ENCODE measurements at places on chromosomes 3 and 15.

- no peak for DNase-seq
Measured at GRCh38 chr15:57696146-57696545, 10.4 kb upstream of the POLR2M start.

GRCh38 chr3:159892801-159893200 is 95.8 kb upstream of the IL12A start:
- no peak for DNase-seq

- DNase-seq: no peak
Measured at GRCh38 chr15:40923551-40923950, 5.6 kb upstream of the DLL4 start.

DNA sequence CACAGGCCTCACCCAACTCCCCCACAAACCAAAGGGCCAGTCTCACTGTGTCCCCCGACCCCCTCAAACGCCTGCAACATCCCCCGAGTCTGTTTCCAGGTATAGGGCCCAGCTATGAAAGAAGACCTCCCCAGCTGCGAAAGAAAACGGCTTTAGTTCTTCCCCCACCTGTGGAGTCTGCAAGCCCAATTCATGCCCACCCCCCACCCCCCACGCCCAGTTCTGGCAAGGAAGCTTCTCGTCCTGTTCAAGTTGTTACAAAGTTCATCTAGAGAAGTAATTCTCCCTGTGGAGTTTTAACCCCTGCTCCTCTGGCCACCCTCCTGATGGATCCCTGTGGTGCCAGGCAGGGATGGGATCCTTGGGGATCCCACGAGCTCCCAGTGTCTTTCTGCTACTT is 54.4 kb downstream of the CCDC66 start:
- DNase-seq: no peak

GRCh38 chr15:44536302-44536961 is 515 bp upstream of the EIF3J start:
- peak; percentile 83 for DNase-seq

- DNase-seq: no peak
Measured at GRCh38 chr3:14484741-14485140, 55.4 kb downstream of the GRIP2 start.

- DNase-seq: no peak
Measured at GRCh38 chr3:158977497-158977896, 175.6 kb downstream of the MFSD1 start.

GRCh38 chr3:82654708-82655107 is 893.3 kb upstream of the GBE1 start:
- DNase-seq: no peak

DNA sequence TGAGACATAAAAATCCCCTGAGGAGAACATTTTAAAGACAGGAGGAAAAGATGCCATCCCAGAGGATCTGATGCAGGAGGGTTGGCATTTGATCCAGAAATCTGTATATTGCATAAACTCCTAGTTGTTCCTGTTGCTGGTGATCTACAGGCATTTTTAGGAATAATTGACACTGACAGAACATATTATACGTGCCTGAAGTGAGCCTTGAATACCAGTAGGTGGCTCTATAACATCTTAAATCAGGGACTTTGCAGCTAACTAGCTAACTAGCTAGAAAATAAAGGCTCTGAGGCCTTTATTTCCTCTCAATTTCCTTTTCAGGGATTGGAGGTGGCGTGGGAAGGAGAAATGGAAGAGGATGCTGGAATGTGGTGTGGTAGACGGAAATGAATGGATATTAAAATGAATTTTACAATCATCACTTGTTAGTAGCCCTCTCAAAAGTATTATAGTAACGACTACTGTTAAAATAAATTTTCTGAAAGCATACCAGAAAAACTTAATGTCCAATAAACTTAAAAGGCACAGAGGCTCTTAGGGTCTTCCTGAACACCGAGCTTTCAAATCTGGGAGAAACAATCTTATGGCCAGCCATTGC is 73.8 kb upstream of the ZBED2 start:
- peak; percentile 75 for DNase-seq

GRCh38 chr3:173983343-173983742 is 585.8 kb downstream of the NLGN1 start:
- peak; percentile 71 for DNase-seq

DNA sequence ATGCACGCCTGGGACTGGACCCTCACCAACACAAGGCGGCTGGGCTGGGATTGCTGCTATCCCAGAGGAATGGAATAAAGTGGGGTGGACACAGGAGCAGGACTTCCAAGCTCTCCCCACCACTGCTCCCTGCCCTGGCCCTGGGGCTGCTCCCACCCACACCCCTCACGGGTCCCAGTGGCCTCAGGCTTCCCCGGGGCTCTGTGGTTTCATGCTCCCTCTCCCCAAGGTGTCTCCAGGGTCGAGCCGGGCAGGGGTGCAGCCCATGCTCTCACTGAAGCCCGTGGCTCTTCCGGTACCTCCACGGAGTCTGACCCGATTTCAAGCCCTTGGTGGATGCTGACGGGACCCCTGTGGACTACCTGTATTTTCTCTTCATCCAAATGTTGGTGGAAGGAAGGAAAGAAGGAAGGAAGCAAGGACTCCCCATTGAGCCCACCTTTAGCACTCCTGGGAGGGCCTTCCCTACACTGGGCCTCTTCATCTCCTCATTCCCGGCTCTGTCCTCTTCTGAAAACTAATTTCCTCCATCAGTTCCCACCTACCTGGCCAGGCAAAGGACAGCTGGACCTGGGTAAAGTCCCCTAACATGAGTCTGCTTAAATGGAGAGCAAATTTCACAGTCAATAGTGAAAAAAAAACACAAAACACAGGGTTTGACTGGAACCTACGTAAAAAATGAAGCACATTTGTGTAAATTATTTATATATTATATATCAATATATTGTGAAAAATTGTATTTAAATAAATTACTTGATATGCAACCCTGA is 44.0 kb upstream of the PCSK6 start:
- no peak for DNase-seq

DNA sequence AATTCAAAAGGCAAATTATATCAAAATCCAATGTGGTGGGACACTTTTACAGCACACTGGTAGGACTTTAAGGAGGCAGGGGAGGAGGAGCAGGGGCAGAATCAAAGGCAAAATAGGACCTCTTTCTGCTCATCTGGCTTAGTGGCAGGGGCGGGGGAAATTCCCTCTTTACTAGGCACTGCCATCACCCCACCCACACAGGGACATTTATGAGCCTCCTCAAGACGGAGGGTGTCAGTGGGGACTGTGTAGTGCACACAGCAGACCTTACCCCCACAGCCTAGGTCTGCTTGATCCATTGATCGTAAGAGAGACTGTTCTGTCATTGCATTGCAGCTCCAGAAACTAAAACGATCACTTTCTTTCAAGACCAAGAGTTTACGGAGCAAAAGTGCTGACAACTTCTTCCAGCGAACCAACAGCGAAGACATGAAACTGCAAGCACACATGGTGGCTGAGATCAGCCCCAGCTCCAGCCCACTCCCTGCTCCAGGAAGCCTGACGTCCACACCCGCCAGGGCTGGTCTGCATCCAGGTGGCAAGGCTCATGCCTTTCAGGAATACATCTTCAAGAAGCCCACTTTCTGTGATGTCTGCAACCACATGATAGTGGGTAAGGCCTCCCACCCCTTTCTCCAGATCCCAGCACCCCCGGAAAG is 62.9 kb downstream of the STAC start:
- DNase-seq: no peak

GRCh38 chr3:66693461-66694031 is 192.7 kb upstream of the LRIG1 start:
- no peak for DNase-seq

- DNase-seq: no peak
Measured at GRCh38 chr3:123584284-123584987, 417 bp downstream of the HACD2 start.

GRCh38 chr3:55661571-55661970 is 174.5 kb upstream of the WNT5A start:
- no peak for DNase-seq

- DNase-seq: no peak
Measured at GRCh38 chr3:164352991-164353390, 725.3 kb downstream of the SI start.

DNA sequence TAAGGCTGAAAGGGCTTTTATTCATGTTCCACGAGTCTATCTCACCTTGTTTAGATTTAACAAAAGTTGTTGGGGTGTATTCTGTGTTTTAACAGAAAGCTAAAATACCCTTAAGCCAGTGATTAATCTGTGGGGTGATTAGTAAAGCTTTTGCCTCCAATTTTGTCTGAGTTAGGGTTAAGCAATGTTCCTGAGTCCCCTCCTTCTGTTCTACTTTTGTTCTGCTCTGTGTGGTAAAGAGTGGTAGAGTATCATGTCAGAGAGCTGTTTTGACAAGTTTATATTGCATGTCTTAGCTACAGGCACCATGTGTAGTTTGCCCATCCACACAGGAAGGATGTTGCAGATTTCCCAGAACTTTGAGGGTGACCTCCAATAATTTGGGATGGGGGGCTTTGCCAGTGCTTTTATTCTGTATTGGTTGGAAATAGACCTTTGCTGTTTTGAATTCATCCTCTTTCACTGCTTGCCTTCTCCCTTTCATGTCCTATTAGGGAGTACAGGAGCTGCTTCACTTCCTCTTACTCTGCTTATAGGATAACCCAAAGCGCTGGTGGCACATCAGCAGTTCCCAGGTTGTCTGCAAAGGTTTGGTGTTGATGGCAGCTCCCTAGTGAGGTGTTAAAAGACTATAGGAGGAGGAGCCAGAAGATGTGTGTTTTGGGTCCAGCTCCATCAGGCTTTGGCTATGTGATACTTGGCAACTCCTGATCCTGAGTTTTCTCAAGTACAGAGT is 7.4 kb downstream of the PDE8A start:
- no peak for DNase-seq

DNA sequence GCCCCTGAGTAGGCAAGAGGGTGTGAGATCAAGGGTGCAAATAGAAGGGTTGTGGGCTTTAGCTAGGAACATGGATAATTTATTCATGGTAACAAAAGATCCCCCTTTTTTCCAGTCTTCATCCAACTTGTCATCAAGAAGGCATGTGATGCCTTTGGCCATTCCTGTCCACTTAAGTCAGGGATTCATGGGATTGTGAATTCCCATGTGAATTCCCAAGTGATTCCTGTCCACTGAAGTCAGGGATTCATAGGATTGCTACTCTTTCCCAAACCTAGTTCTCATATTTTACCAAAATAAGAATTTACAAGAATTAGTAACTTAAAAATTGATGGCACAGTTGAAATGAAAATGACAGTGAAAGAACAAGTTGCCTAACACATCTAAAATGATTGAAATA is 40.8 kb downstream of the HMG20A start:
- DNase-seq: peak; percentile 23

- DNase-seq: no peak
Measured at GRCh38 chr3:14870783-14871060, 52.0 kb downstream of the FGD5 start.

DNA sequence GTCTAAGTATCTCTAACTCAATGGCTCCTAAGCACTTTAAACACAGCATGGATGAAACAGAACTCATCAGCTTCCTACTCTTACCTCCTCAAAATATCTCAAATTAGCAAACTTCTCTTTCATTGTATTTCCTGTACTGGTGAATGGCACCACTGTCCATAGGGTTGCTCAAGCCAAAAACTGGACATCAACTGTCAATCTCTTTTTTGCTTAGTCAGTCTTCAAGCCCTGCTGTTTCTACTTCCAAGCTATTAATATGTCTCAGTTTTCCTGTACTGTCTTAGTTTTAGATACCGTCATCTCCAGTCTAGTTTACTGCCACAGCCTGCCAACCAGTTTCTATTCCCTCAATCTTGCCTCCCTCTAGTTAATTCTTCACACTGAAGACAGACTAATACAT is 48.3 kb upstream of the KPNA4 start:
- no peak for DNase-seq

GRCh38 chr15:78092261-78093041 is at the start of gene SH2D7:
SH2D7 (plus strand) TSS chr15:78092561; CDS start chr15:78092585, 24 bp downstream.
- no peak for DNase-seq

- no peak for DNase-seq
Measured at GRCh38 chr15:80138961-80139360, 13.8 kb upstream of the FAH start.

DNA sequence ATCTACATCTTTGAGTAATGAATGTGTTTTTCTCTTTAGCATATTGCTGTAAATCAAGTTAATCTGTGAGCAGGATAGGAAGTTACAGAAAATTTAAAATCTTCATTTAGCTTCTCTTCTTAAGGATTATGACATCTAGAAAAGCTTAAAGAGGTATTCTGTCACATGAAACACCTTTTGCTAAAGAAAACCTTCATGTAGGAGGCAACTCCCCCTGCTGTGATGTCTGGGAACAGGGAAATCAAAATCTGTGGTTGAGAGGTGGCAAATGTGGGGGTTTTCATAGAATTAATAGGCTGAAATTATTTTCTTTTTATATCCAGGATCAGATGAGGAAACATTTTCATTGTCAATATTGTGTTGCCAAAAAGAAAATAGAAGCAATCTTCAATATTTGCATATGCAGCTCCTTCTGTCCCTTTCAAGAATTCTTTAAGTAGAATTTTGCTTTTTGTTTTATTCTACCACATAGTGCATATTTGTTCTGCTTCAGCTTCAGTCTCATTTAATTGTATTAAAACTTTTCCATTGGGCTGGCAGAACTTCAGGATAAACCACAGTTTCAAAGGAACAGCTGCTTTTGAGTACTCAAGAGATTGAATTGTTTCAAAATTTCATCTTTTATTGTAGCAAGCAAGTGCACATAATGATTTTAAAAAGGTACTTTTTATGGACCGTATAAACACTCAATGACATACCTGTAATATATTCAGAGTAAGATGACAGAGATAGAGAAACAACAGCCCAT is 128.4 kb downstream of the RAP2B start:
- no peak for DNase-seq

GRCh38 chr3:147483145-147483544 is 74.0 kb downstream of the ZIC1 start:
- DNase-seq: no peak

DNA sequence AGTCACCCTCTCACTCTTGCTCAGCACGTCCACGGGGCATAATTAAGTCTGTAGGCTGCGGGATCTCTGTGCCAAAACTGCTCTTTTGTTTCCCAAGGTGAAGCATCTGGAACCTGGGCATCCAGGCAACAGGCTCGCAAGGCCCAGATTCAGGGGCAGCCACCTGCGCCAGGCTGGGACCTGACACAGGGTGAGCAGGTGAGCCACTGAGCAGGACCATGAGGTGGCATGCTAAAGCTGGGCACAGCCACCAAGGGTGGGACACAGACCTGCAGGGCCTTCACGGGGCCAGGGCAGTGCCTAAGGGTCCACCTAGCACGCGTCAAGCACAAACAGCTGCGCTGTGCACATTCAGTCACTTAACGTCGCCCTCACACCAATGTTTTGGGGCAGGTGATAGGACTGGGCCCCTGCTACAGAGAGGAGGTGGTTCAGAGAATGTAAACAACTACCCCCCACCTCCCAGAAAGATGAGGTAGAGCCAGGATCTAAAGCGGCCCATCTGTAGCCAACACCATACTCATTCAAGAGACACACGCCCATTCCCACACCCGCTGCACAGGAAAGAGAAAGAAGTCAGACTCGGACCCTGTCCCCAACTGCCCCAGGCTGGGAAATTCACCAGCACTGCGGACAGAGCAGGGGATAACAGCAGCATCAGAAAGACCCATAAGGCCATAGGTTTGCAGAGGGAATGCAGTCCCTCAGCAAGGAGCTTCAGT is 16.3 kb downstream of the XXYLT1 start:
- DNase-seq: no peak

Measured in HFFc6 (cell line).